ENCODE measurements at places on chromosomes 7 and 10. TPM values are rescaled to one million over a fixed set of nuclear protein-coding genes. Genes with fewer than 3 reads are reported as not detected.

DNA sequence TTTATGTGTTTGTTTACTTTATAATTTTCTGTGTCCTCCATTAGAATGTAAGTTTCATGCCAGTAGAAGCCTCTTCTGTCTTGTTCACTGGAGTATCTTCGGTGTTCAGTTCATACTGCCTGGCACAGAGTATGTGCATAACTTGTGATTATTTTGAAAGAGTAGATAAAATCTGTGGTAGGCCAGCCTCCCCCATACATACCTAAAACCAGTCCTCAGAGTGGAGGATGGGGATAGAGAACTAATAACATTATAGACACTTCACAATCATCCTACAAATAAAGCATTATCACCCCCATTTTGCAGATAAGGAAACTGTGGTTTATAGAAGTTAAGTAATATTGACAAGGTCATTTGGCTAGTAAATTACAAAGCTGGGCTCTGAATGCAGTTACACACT, 28.0 kb downstream of the VIM start:
- no peak for DNase-seq
- H3K36me3 ChIP-seq = no peaks in the 10 kb centered on the region
- no peak overlapping the region for H3K27ac ChIP-seq
- no peaks in the 10 kb centered on the region for H3K27me3 ChIP-seq

CALN1 gene
- 0.18 TPM for total RNA-seq

CDK1 gene
- total RNA-seq = 1.1 TPM

DNA sequence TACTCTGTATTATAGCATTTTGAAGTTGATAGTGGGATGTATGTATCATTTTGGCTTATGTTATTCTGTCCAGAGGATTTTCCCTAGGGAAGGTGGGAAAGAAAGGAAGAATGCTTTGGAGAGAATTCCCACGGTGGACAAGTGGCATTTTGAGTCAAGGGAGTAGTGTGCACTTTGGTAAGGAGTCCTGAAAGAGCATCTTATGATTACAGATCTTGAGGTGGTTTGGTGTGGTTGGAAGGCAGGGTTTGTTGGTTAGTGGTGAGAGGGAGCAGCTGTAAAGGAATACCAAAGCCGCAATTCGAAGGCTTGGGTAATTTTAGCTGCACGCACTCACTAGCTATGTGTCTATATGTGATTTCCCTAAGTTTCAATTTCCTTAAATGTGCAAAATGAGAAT, 16.1 kb downstream of the CCSER2 start:
- H3K4me3 ChIP-seq = no peak overlapping the region
- peaks cover 23% of the 10 kb centered on the region for H3K4me1 ChIP-seq
- DNase-seq = peak; percentile 51
- H3K27ac ChIP-seq = no peak overlapping the region
- H3K27me3 ChIP-seq = no peaks in the 10 kb centered on the region
- H3K36me3 ChIP-seq = no peaks in the 10 kb centered on the region

DNA sequence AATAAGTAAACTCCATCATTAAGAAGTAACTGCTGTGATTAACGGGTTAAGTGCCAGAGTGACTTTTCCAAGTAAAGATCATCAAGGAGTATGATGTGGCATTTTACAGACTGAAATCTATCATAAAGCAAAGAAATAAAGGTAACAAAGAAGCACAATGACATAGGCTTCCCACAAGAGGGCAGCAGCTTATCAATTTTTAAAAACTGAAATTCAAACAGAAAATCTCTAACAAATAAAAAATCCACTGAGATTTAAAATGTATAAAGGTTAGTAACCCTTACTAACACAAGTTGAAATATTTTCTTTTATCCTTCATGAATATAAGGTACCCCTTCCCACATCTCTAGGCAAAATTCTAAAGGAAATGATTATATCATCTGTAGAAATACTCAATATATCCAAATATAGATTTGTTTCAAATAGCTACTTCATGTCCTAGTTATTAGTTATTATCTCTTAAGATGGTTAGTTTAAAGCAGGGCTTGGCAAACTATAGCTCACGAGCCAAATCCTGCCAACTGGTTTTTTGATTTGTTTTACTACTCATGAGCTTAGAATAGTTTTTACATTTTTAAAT, 29.2 kb downstream of the FAM3C start:
- H3K36me3 ChIP-seq = peaks cover 37% of the 10 kb centered on the region
- H3K4me3 ChIP-seq = no peak overlapping the region
- peaks cover 12% of the 10 kb centered on the region for H3K4me1 ChIP-seq

DNA sequence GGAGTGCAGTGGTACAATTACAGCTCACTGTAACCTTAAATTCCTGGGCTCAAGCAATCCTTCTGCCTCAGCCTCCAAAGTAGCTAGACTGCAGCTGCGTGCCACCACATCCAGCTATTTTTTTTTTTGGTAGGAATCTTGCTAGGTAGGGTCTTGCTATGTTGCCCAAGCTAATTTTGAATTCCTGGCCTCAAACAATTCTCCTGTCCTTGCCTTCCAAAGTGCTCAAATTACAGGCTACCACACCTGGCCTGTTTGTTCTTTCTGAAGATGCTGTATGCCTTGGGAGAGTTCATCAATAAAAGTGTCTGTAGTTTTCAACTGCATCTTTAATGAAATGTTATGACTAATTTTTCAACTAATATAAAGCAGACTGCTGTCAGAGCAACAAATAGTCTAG, 452 bp downstream of the SAMD9 start:
- H3K4me1 ChIP-seq = peaks cover 12% of the 10 kb centered on the region
- DNase-seq = peak; percentile 20
- peaks cover 12% of the 10 kb centered on the region for H3K36me3 ChIP-seq
- H3K4me3 ChIP-seq = peak overlapping the region; percentile 56

DNA sequence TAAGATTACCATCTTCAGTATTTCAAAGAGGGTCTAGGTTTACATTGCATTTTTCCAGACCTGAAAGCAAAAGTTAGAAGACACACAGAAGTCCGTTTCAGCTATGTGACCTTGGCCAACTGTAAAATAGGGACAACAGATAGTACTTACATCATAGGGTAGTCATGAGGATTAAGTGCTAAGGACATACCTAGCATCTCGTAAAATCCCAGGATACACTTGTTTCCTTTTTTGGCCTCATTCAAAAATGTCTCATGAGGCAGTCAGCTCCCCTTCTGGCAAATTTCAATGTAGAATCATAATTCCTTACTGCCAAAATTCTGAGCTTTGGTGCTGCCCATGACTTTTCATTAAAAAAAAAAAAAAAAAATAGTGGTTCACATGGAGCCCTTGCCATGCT, 6.4 kb upstream of the DUSP5 start:
- DNase-seq = no peak

- H3K4me1 ChIP-seq = no peaks in the 10 kb centered on the region
- no peaks in the 10 kb centered on the region for H3K27me3 ChIP-seq
- H3K36me3 ChIP-seq = peaks cover 24% of the 10 kb centered on the region
- H3K27ac ChIP-seq = no peak overlapping the region
- no peak overlapping the region for H3K4me3 ChIP-seq
- no peak for DNase-seq
These were observed 58.1 kb downstream of the KIF20B start for GRCh38 chr10:89759531-89759930.

DNA sequence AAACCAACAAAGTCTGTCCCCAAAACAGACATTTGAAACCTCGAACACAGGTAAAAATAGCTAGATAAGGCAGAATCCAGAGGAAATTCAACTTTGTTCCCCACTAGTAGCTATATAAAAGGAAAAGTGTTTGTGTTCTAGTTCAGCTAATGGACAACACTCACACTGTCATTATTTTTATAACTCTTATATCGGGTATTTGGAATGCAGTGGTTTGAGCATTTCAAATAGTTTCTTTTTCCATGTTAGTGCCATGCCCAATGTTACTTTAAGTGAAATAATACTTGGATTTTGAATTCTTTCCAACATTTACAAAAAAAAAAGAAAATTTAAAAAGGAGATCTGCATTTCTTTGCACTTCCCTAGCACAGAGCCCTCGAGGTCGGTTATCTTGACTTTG, 213.6 kb downstream of the DOCK4 start:
- H3K4me1 ChIP-seq = no peaks in the 10 kb centered on the region
- no peak overlapping the region for H3K27ac ChIP-seq
- no peaks in the 10 kb centered on the region for H3K27me3 ChIP-seq

DNA sequence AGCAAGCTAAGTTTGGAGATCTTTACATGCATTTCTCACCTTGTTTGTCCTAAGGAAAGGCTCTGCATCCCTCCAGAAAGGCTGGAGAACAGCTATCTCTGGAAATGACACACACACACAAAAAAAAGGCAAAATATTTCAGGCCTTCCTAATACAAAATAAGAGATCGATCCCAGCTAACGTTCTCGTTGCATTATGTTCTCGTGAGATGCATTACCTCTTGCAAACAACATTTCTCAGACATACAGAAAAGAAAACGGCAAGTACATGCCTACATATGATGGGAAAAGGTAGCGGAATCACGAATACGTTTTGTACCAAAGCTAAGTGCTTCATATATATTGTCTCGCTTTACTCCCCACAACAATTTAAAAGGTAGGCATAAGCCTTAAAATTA, 488 bp downstream of the MTERF1 start:
- H3K27ac ChIP-seq = peak overlapping the region; percentile 65
- H3K36me3 ChIP-seq = peaks cover 8% of the 10 kb centered on the region
- DNase-seq = no peak
- H3K4me1 ChIP-seq = peaks cover 14% of the 10 kb centered on the region

GRCh38 chr7:94871132-94871531, 36.3 kb upstream of the PPP1R9A start:
- no peaks in the 10 kb centered on the region for H3K27me3 ChIP-seq
- H3K27ac ChIP-seq = no peak overlapping the region
- H3K36me3 ChIP-seq = no peaks in the 10 kb centered on the region
- H3K4me1 ChIP-seq = no peaks in the 10 kb centered on the region

TRIM74 gene
- 5.3 TPM for total RNA-seq

- no peak overlapping the region for H3K27ac ChIP-seq
- no peak overlapping the region for H3K4me3 ChIP-seq
- DNase-seq = no peak
- H3K36me3 ChIP-seq = no peaks in the 10 kb centered on the region
- no peaks in the 10 kb centered on the region for H3K27me3 ChIP-seq
These were observed 231.6 kb downstream of the TRIL start for GRCh38 chr7:28726555-28726954.

GRCh38 chr7:157908006-157908782, 571.4 kb downstream of the DNAJB6 start:
- H3K36me3 ChIP-seq = no peaks in the 10 kb centered on the region
- no peaks in the 10 kb centered on the region for H3K27me3 ChIP-seq
- no peak overlapping the region for H3K27ac ChIP-seq
- H3K4me3 ChIP-seq = no peak overlapping the region
- DNase-seq = no peak
- H3K4me1 ChIP-seq = no peaks in the 10 kb centered on the region

DNA sequence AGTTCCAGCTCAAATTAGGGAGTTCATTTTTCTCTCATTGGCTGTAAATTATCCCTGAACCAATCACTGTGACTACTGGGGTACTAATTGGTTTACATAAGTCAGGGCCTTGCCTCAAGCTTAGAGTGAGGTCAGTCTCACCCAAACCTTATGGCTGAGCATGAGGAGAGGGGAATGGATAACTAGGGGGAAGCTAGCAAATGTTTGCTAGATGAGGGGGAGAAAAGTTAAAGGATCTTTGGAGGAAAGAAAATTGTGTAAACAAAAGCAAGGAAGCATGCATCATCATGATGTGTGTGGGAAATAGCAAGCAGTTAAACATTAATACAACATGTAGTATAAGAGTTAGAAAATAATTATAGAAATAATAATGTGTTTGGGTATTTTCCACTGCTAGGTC, 121.9 kb downstream of the BBS9 start:
- no peak for DNase-seq
- no peak overlapping the region for H3K27ac ChIP-seq
- H3K27me3 ChIP-seq = no peaks in the 10 kb centered on the region
- no peak overlapping the region for H3K4me3 ChIP-seq
- no peaks in the 10 kb centered on the region for H3K36me3 ChIP-seq
- H3K4me1 ChIP-seq = no peaks in the 10 kb centered on the region

DNA sequence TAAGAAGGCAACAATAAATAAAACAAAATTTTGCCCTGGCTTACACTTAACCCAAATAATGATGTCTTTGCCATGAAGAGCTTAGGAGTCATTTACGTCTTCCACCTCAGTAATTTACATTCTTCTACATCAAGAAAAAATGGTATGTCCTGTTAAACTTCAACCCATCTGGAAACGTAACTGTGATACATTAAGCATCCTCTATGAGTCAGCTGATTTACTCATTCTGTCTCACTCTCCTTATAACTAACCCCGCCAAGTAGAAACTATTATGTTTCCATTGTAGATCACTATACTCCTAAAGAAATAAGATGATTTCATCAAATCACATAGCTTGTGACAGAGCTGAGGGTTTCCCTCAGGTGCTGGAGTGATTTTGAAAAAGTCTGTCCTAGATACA, 330.7 kb downstream of the CDC14C start:
- no peak overlapping the region for H3K4me3 ChIP-seq
- H3K36me3 ChIP-seq = no peaks in the 10 kb centered on the region
- H3K27me3 ChIP-seq = no peaks in the 10 kb centered on the region

COMTD1 gene
- total RNA-seq = 20.1 TPM

DNA sequence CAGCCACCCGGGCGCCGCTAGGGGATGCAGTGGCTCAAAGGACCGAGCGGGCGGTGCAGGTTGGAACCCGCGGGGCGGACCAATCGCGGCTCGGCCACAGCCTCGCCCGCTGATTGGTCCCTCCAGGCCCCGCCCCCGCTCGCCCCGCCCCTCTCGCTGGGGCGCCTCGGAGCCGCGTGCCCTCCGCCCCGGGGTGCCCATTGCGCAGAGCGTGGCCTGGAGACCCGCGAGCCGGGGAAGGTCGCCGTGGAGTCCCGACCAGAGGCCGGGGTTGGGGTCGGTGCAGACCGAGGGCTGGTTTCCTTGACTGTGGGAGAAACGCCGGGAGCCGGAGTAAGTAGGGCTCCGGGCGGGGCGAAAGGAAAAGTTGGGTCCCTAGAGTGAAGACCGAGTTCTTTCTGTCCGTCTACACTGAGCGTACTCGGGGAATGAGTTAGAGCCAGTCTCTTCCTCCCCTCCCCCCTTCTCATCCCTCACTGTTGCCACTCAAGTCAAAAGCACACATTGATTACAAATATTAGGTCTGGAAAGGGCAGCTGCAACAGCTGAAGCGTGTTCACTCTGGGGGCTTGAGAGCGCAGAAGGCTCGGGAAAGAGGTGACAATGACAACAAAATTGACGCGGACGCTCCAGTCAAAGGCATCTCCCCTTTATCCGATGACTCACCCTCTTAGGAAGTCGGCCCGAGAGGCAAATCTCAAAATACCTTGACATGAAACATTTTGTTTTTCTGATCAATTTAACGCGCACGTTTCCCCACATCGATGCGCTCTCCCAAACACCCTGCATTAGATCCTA, 843 bp upstream of the GATA3 start:
- peaks cover 4% of the 10 kb centered on the region for H3K36me3 ChIP-seq
- H3K4me3 ChIP-seq = peak overlapping the region; percentile 63
- peak overlapping the region; percentile 73 for H3K27ac ChIP-seq
- peak; percentile 93 for DNase-seq
- H3K4me1 ChIP-seq = peaks cover 68% of the 10 kb centered on the region
- peaks cover 36% of the 10 kb centered on the region for H3K27me3 ChIP-seq
